ENCODE measurements at places on chromosomes 6 and 20. TPM values are rescaled to one million over a fixed set of nuclear protein-coding genes. Genes with fewer than 3 reads are reported as not detected.

Gene ATP6V1G2
- total RNA-seq: 4.1 TPM

Gene SMLR1
- total RNA-seq: not detected

Gene C4B
- total RNA-seq: 43.9 TPM

Gene RAET1L
- total RNA-seq: not detected

Gene KCNG1
- 26.5 TPM for total RNA-seq

Gene C20orf204
- total RNA-seq: 0.26 TPM

Gene TBC1D32
- total RNA-seq: 21.0 TPM

Gene FOXF2
- 29.3 TPM for total RNA-seq

Gene MTRF1L
- total RNA-seq: 13.4 TPM

Gene IRF4
- under 0.01 TPM for total RNA-seq

Gene DLK2
- under 0.01 TPM for total RNA-seq

Gene CNBD2
- 2.6 TPM for total RNA-seq

Gene CCN6
- total RNA-seq: not detected

Gene ECT2L
- 0.17 TPM for total RNA-seq

Gene DCDC2
- not detected for total RNA-seq

Gene CYP39A1
- total RNA-seq: 3.8 TPM

Gene ANGPT4
- total RNA-seq: under 0.01 TPM

All from fibroblast of lung (primary cell).